ENCODE measurements at places on chromosomes 2 and 18.
A peak's percentile ranks its signal among the peaks of the same experiment; 100 is the strongest.

DNA sequence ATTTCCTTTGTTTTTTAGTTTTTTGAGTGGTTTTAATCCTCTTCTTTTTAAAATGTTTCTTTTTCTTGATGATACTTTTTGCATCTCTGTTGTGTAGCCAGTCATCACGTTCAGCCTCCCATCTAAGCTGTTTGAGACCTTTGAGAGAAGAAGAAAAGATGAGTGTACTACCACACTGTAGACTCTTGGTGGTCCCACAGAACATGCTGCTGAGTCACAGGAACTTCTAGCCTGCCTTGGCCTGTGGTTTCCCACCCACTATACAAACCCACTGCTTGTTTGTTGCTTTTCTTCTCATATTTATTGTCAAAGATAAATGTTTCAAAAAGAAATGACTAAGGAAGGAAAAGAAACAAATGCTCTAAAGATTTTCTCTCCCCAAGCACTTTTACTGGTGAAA is 5.5 kb downstream of the CEBPZOS start:
- no peak for DNase-seq

- DNase-seq = no peak
These were observed 48.6 kb upstream of the FSIP2 start for GRCh38 chr2:185689906-185690539.

- DNase-seq = no peak
These were observed 174.0 kb downstream of the CCDC85A start for GRCh38 chr2:56357655-56358295.

GRCh38 chr2:71082402-71083252 is 14.2 kb downstream of the NAGK start:
- DNase-seq = no peak

DNA sequence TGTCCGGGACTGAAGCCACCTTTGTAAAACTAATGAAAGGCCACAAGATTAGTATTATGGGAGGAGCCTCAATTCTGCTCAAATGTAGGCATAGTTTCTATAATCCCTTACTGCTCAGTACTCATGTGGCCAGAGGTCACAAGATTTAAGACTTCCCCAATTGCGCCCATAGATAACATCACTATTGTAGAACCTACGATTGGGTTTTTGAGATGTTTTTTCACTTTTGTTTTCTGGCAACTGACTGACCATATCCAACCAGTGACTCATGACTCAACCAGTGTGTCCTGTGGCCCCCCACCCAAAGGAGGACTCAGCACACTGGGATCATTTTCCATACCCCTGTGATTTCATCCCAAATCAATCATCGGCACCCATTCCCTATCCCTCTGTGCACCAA is 15.2 kb upstream of the TSPYL6 start:
- no peak for DNase-seq

- peak; percentile 23 for DNase-seq
These were observed 186.6 kb downstream of the MTX2 start for GRCh38 chr2:176455816-176456291.

DNA sequence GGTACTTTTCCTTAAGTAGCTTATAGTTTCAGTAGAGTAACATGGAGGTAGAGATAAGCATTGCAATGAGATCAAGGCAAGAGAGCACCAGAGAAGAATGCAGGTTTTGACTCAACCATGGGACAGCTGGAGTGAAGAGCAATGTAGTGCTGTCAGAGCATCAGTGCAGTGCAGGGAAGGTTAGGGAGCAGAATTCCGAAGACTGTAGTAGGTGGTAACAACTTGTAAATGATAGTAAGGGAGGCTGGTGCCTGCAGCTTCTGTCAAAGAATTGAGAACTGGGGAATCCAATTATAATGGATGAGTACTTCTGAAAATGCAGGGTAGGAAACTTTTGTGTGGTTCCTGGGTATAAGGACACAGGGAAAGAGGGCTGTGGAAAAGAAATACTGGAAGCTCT is 183.2 kb downstream of the KCNS3 start:
- no peak for DNase-seq

DNA sequence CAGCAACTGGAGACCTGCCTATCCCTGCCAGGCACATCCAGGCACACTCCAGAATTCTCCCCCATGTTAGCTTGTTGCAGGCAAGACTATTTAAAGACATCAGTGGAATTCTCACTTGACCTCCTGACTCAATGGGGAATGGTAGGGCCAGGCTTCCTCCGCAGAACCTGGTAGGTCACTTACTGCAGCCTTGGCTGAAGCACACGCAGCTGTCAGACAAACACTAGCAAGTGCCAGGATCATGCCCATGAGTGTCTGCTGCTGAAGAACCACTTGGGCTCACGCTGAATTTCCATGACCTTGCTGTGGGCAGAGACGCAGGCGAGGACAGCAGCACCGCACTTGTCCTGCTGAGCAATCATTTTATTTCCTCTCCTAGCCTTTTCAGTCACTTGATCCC is 3.2 kb downstream of the LRRC30 start:
- no peak for DNase-seq

GRCh38 chr2:124347209-124347608 is 322.1 kb downstream of the CNTNAP5 start:
- no peak for DNase-seq

DNA sequence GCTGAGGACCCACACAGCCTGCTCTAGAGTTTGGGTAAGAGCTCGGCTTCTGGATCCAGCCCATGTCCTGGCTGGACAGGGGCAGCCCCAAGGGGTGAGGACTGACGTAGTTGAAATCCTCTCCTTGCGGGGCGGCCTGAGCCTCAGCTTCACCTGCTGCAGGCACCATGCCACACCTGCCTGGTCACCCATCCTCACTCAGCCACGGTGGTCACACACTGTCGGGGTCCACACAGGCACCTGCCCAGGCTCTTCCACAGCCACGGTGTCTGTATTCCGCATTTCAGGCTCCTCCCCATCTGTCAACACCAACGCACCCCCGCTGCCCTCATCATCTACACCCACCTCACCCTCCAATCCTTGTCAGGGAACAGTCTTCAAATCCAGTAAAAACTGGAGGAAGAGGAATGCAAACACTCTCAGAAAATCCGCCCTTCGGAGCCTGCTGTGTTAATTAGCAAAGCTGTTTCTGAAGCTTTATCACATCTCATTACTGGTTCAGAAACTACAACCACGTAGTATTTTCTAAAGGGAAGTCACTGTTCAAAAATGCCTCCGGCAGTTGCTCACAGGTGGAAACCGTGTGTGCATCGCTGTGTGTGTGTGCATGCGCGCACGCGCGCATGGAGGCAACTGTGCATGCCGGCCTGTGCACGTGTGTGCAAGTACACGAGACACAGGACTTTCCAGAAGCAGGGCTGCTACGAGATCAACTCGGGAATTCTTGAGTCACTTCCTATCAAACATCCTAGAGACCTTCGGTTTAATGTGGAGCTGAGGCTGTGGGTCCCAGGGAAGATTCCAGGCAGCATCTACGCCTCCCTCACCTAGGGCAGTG is 38.2 kb downstream of the SLC66A2 start:
- no peak for DNase-seq

GRCh38 chr2:72750977-72751639 is 74.7 kb downstream of the EXOC6B start:
- no peak for DNase-seq

DNA sequence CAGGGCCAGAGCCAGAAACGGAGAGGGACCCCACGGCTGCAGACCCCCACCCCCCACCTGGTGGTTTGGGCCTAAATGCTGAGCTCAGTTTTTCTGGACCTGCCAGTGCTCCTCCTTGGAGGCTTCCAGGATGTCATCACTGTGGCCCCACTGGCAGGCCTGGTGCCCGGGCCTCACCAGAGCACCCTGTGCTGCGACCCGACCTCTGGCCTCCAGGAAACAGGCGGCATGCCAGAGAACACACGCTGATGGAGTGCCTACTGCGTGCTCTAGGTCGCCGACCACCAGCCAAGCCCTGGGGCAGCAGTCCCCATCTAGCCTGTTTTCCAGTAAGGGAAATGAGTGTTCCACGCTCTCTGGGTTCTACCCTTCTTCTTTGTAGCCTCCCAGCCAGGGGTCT is 33.8 kb downstream of the HS6ST1 start:
- no peak for DNase-seq
